Memory B cell (primary cell): ENCODE measurements at places on chromosomes 4 and X.

DNA sequence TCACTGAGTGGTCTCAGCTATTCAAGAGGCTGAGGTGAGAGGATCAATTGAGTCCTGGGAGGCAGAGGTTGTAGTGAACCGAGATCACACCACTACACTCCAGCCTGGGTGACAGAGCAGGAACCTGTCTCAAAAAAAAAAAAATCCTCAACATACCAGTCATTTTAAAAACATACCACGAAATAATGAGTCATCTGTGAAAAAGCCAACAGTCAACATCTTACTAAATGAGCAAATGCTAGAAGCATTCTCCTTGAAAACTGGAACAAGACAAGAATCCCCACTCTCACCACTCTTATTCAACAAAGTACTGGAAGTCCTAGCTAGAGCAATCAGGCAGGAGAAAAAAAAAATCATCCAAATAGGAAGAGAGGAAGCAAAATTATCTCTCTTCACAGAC, 104.0 kb upstream of the ARHGEF9 start:
- DNase-seq, result no peak

- DNase-seq, result no peak
These were observed 982.4 kb upstream of the HS3ST1 start for GRCh38 chr4:12411072-12411471.

DNA sequence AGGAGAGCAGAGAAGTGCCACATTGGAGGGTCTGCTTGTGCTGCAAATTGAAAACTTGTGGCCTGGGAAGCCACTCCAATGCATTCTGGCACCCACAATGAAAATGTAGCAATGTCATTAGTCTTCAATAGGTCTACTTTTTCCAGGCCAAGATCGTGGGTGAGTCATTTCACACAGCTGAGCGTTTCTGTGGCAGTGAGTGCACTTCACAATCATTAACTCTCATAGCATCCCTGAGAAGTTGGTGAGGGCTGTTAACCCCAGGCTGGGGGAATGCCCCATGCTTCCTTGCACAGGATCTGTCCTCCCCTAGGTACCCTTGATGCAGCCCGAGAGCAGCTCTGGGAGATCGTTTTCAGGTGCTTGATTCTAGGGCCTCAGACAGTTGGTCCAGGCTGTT, 196.8 kb upstream of the ATP6AP2 start:
- DNase-seq, result no peak

DNA sequence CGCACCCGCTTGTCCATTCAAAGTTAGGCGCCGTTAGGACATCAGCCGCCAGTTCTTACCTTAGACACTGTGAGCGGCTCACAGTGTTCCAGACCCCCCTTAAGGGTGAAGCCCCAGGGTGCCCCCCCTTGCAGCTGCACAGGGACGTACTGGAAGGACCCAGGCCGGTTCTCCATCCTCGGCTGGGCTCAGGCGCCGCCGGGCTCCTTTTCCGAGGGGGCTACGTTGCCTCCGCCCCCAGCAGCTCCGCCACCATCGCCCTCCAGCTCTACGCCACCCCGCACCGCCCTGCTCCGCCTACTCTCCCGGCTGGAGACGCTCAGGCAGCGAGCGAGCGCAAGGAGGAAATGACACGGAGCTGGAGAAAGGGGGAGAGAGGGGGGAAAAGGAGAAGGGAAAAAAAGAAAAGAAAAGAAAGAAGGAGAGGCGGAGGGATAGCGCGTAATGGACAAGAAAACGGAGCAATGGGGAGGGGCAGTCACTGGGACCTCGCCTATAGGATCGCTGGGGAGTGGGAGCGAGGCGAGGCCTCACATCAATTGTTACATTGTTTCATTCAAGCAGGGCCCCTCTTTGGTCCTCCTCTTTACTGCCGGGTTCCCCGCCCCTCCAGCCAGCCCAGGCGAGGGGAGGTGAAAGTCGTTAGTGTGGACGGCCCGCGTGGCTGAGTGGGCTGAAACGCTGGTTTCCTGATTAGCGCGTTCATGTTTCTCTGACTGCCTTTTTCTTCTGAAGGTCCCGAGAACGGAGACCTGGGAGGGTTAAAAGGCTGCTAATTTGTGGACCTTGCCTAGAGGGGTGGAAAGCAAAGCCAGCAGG, at the start of gene SHROOM4:
SHROOM4 (minus strand) TSS at position 352 of the 819 bp plus-strand sequence; CDS start at position 176, 176 bp downstream.
- no peak for DNase-seq

- no peak for DNase-seq
These were observed 22.3 kb downstream of the COL4A6 start for GRCh38 chrX:108415891-108416290.

DNA sequence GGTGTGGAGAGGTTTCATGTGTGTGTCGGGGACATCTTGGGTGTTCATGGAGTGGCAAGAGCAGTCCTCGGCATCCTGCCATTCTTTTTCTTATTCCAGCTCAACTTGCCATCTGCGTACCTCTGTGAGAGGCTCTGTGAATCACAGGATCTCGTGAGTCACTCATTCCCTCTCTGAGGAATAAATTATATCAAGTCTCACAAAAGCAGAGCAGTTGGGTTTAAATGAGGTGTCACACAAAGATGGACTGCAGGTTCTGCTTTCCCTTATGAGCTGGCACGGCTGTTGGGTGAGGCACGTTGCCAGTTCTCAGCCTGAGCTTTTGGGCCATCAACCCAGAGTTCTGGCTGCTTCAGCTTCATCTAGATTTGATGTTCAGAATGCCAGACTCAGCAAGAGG, 6.8 kb upstream of the OCIAD2 start:
- DNase-seq, result no peak

DNA sequence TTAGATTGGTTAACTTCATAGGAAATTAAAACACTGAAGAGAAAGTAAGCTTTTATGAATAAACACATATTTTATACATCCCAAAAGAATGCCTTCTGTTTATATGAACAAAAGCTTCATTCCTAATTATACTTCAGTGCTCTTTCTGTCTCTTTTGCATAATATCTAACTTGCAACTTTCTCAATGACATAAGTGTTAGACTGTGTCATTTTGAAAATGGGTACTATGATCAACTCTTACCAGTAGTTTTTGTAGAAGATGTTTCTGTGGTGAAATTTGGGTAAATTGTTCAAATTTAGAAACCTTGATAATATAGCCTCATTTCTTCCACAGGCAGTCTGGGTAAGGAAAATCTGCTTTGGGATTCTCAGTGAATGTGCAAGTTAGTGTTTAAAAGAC, 991.4 kb downstream of the CCSER1 start:
- DNase-seq, result no peak

GRCh38 chr4:109462297-109462696, 28.7 kb downstream of the SEC24B start:
- DNase-seq, result no peak

GRCh38 chr4:132001542-132001941, 1147.6 kb upstream of the PCDH10 start:
- DNase-seq, result no peak

GRCh38 chr4:165331359-165331758, 3.9 kb downstream of the MSMO1 start:
- DNase-seq, result no peak

DNA sequence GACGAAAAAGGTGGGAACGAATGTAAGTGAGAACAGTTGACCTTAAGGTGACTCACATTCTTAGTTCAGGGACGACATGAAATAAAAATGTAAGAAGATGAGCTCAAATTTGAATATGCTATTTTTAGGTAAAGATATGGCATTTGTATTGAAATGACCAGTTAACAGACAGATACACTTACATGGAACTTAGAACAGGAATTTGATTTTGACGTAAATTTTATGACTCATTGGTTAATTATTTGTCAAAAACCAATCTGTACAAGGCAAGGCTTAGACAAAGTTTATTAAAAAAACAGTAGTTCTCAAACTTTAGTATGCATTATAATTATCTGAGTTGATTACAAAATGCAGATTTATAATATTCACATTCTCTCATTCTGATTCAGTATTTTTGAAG, 469.4 kb downstream of the CFAP47 start:
- no peak for DNase-seq

- no peak for DNase-seq
These were observed 7.3 kb downstream of the RPS4X start for GRCh38 chrX:72269671-72270251.

- no peak for DNase-seq
These were observed 495.6 kb upstream of the ZFP42 start for GRCh38 chr4:187499956-187500355.

GRCh38 chrX:48782795-48783194, 3.6 kb upstream of the GATA1 start:
- no peak for DNase-seq

- DNase-seq, result no peak
These were observed 173.5 kb downstream of the DCLK2 start for GRCh38 chr4:150251752-150252190.

DNA sequence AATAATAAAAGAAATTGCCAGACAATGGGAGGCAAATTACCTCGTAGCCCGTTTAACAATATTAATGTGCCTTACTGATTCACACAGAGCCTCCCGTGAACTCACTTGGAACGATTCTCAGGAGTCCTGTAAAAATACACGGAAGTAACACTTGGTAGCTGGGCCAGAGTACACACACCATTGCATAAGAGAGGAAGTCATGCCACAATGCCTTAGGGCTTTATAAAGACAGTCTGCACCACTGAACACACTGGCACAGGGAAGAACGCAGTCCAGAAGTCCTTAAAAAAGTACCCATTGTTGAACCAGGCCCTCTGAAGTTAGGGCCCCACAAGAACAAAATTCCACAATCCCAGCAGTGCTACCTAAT, 15.1 kb downstream of the SLC2A9 start:
- DNase-seq, result no peak

GRCh38 chr4:88989990-88990389, 67.0 kb downstream of the FAM13A start:
- DNase-seq, result no peak

- no peak for DNase-seq
These were observed 7.4 kb upstream of the PGRMC1 start for GRCh38 chrX:119228512-119229252.

- no peak for DNase-seq
These were observed 253.2 kb downstream of the SPRY1 start for GRCh38 chr4:123649645-123650391.

GRCh38 chr4:74282926-74283325, 25.3 kb upstream of the EPGN start:
- no peak for DNase-seq

- DNase-seq, result no peak
These were observed 17.7 kb downstream of the IL15 start for GRCh38 chr4:141654098-141654497.

GRCh38 chrX:122982521-122982920, 201.6 kb upstream of the GRIA3 start:
- DNase-seq, result no peak

GRCh38 chr4:119665752-119666151, 37.1 kb upstream of the PDE5A start:
- no peak for DNase-seq

DNA sequence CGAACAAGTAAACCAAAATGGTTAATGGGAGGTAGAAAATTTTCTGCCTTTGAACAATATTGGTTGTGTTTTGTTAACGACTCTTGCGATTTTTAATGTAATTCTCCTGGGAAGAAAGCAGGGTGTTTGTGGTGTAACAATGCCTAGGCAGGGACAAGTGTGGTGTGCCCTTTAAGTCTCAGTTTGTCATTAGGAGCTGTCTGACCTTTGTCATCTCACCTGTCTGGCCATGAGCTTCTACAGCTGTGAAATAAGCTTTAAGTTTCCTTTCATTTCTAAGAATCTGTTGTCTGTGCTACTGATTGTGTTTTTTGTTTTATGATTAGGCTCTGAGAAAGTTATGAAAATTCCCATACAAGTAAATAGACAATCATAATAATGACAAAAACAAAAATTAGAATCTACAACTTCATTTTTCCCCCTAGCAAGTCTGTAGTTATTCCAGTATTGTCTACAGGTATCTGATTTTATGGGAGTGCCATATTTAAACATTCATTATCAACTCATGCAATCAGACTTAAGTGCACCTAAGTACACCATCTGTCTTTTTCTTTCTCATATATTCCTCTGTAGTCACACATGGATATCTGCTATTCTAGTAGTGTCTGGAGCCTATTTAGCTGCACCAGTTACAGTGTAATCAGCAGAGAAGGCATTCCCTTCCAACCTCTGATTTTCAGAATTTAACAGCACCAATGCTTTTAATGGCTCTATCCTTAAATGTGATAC, 203.5 kb downstream of the PPARGC1A start:
- DNase-seq, result no peak

- no peak for DNase-seq
These were observed 1258.4 kb downstream of the FAM133A start for GRCh38 chrX:94932278-94932965.

DNA sequence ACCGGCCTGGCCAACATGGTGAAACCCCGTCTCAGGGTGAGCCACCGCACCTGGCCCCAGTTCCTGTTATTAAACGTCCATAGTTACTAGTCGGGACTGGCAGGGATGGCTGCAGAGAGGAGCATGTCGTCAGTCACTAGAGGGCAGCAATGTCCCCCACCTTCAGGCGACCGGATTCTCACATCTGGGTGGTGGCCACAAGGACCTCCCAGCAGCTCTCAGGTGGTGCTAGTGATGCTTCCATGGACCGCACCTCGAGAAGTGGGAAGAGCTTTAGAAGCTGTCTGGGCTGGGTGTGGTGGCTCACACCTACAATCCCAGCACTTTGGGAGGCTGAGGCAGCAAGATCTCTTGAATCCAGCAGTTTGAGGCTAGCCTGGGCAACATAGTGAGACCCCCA, 13.3 kb upstream of the IL3RA start:
- no peak for DNase-seq

- DNase-seq, result no peak
These were observed 56.9 kb upstream of the STS start for GRCh38 chrX:7090641-7091040.

DNA sequence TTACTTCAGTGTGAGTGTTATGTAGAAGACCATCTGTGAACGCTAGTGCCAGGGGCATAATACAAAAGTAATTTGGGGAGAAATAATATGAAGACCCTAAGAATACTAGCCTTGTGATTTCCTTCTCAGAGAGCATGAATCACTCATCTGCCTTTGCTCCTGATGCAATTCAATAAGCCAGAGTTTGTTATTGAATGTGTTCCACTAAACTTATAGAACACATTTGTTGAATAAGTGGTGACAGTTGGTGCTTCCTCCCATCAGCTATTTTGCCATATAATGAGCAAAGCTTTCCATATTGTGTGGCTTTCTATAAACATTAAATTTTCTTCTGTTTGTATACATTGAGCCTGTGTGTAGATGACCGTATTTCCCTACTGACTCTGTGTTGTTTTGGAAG, 136.4 kb upstream of the QRFPR start:
- no peak for DNase-seq

- no peak for DNase-seq
These were observed 6.8 kb upstream of the HTRA3 start for GRCh38 chr4:8262637-8263322.

DNA sequence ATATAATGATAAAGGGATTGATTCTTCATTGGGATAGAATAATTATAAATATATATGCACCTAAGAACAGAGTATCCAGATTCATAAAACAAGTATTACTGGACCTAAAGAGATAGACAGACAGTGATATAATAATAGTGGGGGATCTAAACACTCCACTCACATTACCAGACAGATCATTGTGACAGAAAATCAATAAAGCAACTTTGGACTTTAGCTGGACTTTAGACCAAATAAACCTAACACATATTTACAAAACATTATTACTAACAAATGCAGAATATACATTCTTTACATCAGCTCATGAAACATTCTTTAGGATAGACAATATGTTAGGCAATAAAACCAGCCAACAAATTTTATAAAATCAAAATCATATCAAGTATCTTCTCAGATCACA, 14.6 kb downstream of the AGTR2 start:
- DNase-seq, result no peak

GRCh38 chr4:40221744-40222143, 24.9 kb downstream of the RHOH start:
- DNase-seq, result no peak
